ENCODE measurements at places on chromosomes 12 and 14.

GRCh38 chr12:66612090-66612775 is 66.6 kb downstream of the GRIP1 start:
- no peak for DNase-seq

GRCh38 chr12:120439646-120440247 is 1.8 kb downstream of the COX6A1 start:
- peak; percentile 38 for DNase-seq

- DNase-seq: no peak
Observed at GRCh38 chr14:99612071-99612737, 8.2 kb upstream of the CCDC85C start.

DNA sequence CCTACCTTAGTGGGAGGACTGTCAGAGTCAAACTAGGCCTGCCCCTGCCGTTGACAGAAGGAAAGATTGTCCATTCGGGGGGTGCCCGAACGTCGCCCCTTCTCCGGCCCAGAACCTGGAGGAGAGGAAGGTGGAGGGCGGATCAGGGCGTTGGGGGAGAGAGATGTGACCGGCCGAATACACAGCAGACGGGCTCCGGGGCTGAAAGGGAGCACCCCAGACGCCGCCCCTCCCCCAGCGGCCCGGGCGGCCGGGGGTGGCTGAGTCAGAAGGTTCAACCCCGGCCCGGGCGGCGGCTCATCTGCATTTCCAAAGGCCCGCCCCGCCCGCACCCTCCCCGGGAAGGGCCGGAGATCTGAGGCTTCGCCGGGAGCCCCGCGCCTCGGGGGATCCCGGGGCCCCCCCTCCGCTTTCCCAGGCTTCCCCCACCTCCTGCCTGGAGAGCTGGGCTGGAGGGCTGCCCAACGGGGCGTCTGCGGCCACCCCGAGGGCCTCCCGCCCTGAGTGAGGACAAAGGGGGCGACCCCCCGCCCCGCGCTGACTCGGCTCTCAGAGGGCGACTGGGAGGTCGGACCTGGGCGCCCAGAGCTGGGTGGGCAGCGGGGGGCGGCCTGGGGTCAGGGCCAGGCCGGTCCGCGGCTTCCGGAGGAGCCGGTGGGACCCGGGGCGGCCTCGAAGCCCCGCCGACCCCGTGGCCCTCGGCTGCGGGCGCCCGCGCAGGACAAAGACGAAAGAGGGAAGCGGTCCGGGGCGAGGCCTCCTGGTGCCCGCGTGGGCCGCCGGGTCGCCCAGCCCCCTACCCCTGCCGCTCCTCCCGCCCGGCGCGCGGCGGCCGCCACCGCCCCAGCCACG is 3.7 kb upstream of the SETD1B start:
- DNase-seq: peak; percentile 72

- no peak for DNase-seq
Observed at GRCh38 chr14:23307687-23308644, 1.3 kb downstream of the BCL2L2 start.

DNA sequence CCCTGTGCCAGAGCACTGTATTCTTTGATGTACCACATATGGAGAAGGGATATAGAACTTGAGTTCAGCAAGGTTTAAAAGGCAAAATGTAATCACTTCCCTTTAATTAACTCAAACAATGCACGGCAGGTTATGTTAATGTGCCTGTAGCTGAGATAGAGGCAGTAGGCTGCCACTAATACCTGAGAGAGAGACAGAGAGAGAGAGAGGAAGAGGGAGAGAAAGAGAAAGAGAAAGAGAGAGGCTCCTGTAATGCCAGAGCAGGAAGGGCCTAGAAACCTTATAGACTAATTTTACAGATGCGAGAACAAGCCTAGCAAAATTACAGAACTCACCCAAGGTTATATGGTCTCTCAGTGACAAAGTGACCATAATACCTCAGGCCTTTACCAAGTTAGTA is 679.8 kb downstream of the NRXN3 start:
- no peak for DNase-seq

GRCh38 chr12:25020621-25021243 is 71.8 kb upstream of the BCAT1 start:
- no peak for DNase-seq

- DNase-seq: no peak
Observed at GRCh38 chr12:43669373-43669772, 89.2 kb downstream of the PUS7L start.

DNA sequence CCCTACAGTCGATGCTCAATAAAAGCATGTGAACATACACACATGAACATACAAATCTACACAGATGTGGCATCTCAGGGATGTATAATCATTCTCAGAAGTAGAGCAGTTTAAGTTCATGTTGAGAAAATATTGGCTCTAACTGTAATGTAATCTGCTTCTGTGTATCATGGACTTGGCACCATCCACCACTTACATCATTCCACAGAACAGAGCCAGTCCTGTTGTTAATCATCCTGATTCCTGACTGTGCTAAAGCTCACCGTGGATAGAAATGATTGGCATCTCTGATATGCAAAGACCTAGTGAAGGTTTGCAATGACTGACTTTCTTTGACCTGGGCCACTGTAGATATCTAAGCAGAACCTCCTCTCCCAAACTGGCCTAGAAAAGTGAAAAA is 1141.3 kb downstream of the BCL11B start:
- no peak for DNase-seq

DNA sequence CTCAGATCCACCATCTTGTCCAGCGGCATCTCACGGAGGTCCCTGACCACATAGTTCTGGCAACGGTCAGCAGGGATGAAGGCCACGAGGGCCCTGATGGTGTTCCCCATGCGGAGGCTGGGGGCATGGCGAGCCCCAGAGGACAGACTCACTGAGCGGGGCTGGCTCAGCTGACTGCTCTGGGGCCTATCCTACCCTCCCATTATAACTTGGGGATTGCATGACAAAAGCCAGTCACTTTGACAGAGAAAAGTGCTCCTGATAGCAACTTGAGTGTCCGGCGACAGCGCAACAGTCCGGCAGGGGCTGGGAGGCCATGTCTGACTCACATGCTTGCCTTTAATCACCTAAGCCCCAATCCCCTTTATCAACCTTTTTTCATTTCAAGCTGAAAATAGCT is at the start of gene LRRC10:
Gene LRRC10, minus strand, starts transcription at position 179 of the 400 bp plus-strand sequence. Its CDS starts 69 bp downstream, at position 110.
- DNase-seq: no peak

Data from stimulated activated CD4-positive, alpha-beta T cell treated with anti-CD3 and anti-CD28 coated beads, Interleukin-1b, Interleukin-23, amount 100 ng/mL, for 1 hour (primary cell).